ENCODE measurements at places on chromosomes 6 and 20. TPM values are rescaled to one million over a fixed set of nuclear protein-coding genes. Genes with fewer than 3 reads are reported as not detected.

SALL4 gene
- total RNA-seq: not detected

RNF39 gene
- not detected for total RNA-seq

- DNase-seq: no peak
Observed at GRCh38 chr6:56906752-56907151, 48.2 kb upstream of the BEND6 start.

DNA sequence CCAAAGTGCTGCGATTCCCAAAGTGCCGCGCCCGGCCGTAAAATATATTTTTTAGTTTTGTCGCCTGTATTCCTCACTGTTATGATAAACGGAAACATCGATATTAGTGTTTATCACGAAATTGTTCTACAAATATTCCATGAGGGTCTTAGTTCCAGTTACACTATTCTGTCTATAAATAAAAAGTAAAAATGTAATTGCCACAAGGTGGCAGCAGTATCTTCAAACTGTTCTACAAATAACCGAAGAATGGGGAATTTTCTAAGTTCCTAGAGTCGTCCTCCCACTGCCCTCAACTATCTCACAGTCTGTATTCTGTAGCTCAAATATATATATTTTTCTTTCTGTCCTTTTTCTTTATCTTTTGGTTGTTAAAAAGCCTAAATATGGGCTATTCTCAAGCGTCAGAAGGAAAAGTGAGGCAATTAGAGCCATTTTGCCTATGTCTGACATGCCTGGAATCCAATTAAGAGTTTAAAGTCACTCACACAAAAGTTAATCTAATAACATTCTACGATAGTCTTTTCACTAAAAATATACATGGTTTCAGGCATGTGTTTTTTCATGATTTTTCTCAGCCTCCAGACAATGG, 14.2 kb upstream of the FAM162B start:
- DNase-seq: no peak

- no peak for DNase-seq
Observed at GRCh38 chr6:18527836-18528743, 140.9 kb downstream of the RNF144B start.

DNA sequence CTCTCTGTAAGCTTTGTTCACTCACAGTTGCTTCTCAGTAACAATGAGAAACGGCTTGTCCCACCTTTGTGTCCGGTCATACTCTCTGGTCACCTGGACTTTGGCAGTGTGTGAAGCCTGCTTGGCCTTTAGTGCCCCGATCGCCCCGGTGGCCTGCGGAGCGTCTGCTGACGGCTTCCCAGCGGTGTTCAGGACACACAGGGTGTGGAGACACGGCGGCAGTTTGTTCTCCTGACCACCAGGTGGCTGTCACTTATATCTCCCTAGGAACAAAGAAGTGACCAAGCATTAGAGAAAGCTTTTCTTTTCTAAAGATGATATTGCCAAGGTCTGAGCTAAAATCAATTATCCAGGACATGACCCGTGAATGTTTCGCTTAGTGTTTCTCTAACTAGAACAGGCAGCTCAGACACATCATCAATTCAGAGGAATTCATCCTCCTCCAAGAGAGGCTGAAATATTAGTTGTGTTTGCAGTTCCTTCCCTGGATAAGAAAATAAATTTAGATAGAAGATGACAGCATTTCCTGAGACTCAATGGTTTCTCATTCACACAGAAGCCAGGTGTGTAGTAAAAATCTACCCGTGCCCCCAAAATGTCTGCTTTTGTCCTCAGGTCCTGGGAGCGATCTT, 167.4 kb upstream of the THBS2 start:
- DNase-seq: no peak
